Caki2 (cell line): ENCODE measurements at places on chromosomes 6 and 20.

- DNase-seq, result no peak
Observed at GRCh38 chr6:76592566-76592965, 520.1 kb upstream of the IMPG1 start.

DNA sequence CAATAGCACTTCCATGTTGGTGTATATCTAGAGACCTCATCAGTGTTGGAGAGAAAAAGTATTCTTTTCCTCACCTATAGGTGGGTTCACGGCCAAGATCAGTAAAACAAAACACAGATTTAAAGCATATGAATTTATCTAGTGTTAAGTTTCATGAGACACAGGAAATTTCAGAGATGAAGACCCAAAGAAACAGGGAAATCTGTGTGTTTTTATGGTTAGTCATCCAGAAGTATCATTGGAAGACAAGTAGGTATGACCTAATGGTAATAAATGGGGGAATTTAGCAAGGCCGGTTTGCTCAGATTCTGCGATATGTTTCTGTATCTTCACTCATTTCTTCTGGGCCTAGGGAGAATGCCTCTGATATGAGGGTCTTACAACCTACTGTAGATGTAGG is 419.6 kb upstream of the MARCKS start:
- DNase-seq, result no peak

GRCh38 chr6:26571592-26572296 is 25.0 kb upstream of the ABT1 start:
- DNase-seq, result peak; percentile 97

GRCh38 chr6:5876076-5876475 is 130.6 kb downstream of the NRN1 start:
- DNase-seq, result no peak

GRCh38 chr6:100719883-100720682 is 161.0 kb downstream of the ASCC3 start:
- no peak for DNase-seq

GRCh38 chr6:105607636-105608621 is 205.0 kb upstream of the PREP start:
- no peak for DNase-seq

- no peak for DNase-seq
Observed at GRCh38 chr6:124027392-124027791, 223.7 kb downstream of the NKAIN2 start.

- DNase-seq, result peak; percentile 55
Observed at GRCh38 chr6:36724514-36725390, 27.1 kb downstream of the RAB44 start.

DNA sequence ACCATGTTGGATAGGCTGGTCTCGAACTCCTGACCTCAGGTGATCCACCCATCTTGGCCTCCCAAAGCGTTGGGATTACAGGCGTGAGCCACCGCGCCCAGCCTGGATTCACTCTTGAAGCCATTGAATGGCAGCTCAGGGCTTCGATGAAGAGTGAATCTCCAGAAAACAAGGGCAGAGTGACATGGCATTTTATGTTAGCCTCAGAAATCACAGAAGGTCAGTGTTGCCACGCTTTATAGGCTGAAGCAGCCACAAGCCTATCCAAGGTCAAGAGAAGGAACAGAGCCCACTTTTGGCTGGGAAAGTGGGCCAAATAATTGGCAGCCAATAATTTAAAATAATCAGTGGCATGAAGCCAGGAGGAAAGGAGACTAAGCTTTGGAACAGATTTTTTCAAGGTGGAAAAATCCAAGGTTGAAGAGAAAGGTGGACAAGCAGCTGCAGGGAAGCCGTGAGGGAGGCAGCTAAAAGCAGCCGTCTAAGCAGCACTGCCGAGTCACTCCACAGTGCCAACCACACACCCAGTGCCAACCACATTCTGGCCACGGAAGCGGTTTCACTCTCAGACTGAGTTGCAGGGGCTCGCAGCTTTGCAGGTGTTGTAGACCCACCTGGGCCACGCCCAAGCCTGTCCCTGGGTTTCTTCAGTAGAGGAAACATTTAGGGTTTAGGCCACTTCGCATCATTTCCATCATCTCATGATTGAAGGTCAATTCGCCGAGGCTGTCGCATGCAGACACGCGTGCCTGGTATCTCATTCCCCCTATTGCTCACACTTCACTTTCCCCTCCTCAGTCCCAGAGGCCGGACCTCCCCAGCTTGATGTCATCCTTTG is 17.4 kb upstream of the AVP start:
- no peak for DNase-seq

DNA sequence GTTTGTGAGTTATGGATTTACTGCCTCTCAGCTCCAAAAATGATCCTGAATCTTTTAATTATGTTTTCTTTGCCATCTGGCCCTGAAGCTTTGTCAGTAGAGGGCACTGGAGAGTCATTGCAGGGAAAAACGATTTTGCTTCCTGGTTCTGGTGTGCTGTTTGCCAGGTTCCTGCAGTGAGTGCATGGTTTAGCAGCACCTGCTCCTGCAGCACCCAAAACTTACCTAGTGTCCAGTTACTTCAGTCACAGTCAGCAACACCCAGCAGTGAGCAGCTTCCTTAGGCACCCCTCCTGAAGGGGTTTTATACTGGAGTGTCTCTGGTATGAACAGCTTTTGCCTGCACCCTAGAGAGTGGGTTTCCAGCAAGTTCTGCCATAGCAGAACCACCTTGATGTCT is 6.0 kb upstream of the TRIM26 start:
- peak; percentile 39 for DNase-seq
